ENCODE measurements at places on chromosomes 2 and 18.
A peak's percentile ranks its signal among the peaks of the same experiment; 100 is the strongest.

DNA sequence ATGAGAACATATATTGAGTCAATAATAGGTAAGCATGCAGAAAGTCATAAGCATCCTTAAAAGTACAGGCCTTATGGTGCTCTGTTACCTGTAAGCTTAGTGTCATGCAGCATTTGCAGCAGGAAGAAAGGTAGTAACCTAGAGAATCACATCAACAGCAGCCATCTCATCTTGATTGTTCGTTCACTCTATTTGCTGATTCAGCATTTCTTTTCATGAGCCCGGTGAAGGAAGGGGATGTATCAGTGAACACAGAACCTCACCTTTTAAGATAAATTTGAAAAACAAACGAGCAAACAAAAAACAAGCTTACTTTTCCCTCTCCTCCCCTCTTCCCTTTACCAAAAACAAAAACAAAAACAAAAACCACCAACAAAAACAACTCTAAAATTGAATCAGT is 89.9 kb downstream of the MIB1 start:
- no peak for DNase-seq

DNA sequence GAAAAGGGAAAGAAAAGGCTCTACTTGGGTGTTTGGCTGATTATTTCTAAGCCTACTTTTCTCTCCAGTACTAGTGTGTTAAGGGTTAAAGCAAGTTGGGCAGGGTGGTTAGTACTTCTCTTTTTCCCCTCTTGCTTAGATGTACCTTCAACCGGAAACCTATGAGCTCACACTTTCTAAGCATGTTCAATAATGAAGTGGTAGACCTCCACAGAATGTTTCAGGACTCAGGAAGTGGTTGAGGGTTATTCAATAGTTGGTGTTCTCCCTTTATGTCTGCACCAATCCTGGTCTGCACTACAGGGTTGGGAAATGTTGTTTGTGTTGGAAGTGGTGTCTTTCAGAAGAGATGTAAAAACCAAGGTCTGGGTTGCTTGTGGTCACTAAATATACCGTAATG is 137.1 kb downstream of the ZEB2 start:
- no peak for DNase-seq

DNA sequence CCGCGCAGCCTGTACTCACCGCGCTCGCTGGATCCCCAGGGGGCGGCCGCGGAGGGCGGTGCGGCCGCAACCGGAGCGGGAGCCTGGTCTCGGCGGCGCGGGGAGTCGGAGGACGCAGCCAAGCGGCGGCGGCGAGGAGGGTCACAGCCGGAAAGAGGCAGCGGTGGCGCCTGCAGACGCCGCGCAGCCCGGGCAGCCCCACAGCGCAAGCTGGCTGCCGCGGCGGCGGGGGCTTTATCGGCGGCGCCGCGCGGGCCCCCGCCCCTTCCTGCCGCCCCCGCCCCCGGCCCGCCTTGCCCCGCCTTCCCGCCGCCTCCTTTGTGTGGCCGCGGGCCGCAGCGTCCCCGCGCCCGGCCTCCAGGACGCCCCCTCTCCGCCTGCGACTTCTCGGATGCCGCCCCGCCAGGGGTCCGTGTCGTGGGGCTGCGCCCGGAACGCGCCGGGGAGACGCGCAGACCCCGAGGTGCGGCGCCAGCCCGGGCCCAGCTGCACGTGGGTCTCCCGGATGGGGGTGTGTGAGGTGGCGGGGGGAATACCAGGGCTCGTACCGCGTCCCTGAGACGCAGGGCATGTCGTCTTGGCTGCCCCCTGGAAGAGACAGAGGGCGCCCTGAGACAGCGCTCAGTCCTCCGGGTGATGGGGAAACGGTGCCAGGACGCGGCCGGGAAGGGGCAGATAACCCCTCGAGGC is at the start of gene SERPINE2:
Gene SERPINE2 (minus strand): TSS at position 207 of the 690 bp plus-strand sequence. CDS start 37,386 bp downstream, outside the sequence.
- DNase-seq, result peak; percentile 62

GRCh38 chr2:64329848-64330247 is 124.1 kb upstream of the LGALSL start:
- DNase-seq, result no peak

DNA sequence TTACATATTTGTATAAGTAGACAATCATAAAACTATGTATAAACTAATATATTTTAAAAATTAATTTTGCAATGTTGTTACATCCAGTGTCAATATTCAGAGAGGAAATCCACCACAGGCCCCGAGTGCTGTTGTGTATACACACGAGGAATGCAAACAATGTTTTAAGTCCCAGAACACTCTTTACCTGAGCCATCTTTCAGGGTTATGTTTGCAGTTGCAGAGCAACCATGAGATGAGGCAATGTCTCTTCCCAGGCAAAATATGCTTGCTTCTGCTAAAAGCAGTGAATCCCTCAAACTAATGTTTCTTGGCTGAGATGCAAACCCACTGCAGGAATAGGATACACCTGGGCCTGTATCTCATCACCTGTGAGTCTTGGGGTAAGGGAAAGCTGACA is 91.3 kb downstream of the ASXL2 start:
- DNase-seq, result no peak

- DNase-seq, result no peak
Measured at GRCh38 chr18:59909289-59910036, 9.7 kb downstream of the PMAIP1 start.

GRCh38 chr2:39648580-39648979 is 17.1 kb upstream of the TMEM178A start:
- no peak for DNase-seq

DNA sequence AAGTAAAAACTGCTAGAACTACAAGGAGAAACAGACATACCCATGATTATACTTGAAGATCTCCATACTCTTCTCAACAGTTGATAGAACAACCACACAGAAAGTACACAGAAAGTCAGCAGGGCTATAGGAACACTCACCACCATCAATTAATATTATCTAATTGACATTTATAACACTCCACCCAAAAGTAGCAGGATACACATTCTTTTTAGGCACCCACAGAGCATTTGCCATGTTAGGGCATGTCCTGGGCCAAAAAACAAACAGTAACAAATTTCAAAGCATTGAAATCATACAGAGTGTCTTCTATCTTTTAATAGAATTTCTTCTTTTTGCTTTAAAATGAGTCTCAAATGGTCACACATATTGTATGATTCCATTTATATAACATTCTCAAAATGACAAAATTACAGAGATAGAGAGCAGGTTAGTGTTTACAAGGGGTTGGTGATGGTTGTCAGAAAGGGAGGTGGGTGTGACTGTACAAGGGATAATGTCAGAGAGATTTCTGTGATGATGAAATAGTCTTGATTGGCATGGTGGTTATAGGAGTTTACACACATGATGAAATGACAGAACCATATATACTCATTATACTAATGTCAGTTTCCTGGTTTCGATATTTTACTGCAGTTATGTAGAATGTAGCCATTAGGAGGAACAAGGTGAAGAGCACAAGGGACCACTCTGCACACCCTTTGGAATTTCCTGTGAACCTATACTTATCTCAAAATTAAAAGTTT is 82.8 kb downstream of the NCK2 start:
- DNase-seq, result no peak

GRCh38 chr2:120886534-120887319 is 151.1 kb downstream of the GLI2 start:
- DNase-seq, result no peak
